ENCODE measurements at places on chromosomes 7 and 10.
A peak's percentile ranks its signal among the peaks of the same experiment; 100 is the strongest.

DNA sequence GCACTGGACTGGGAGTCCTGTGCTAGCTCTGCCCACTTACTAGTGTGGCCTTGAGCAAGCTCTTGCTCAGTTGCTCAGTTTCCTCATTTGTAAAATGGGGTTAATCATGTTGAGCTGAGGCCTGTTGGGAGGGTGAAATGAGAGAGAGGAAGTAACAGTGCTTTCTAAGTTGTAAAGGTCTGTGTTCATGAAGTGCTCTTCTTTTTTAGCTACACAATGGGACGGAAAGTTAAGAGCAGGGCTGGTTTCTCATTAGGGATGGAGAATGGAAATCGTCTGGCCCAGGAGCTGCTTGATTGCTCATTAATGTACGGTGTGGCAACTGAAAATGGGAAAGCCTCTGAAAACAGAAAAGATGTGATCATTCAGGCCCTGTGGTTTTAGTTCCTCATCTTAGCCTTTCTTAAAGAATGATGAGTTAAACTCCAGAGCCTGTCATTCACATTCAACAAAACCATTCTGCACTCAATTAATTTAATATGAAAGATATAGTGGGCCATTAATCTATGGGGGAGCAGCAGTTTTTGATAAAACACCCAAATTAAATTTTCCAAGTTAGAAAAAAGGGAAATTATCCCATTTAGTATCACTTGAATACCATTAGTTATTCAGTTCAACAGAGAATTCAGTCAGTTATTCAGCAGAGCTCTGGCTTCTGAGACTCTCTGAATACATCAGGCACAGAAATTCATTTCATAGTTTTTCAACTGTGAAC, 60.5 kb downstream of the SH2D4B start:
- DNase-seq, result no peak

GRCh38 chr10:108812296-108812695, 1111.0 kb downstream of the XPNPEP1 start:
- no peak for DNase-seq

- DNase-seq, result no peak
These were observed 34.7 kb downstream of the KCNH2 start for GRCh38 chr7:150943453-150943814.

DNA sequence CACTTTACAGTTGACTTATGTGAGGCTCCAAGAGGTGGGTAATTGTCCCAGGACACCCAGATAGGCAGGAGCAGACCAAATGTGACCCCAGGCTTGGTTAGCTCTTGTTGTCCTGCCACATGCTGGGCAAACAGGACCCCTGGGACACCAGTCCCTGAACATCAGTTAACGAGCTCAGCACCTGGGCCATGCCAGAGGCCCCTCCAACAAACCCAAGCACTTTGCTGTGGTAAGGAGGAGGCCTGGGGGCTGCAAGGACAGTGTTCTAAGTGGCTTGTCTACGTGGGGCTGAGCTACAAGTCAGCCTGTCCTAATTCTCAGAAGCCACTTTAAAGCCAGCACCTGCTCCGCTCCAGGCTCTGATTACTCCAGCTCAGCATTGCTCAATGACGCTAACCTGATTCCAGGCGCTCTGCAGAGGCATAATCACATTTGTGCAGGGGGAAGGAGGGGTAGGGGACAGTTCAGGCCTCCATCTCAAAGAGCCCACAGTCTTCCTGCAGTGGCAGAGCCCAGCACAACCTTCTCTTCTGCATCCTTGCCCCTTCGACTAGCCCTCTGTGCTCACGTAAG, 57.2 kb downstream of the DDC start:
- no peak for DNase-seq

DNA sequence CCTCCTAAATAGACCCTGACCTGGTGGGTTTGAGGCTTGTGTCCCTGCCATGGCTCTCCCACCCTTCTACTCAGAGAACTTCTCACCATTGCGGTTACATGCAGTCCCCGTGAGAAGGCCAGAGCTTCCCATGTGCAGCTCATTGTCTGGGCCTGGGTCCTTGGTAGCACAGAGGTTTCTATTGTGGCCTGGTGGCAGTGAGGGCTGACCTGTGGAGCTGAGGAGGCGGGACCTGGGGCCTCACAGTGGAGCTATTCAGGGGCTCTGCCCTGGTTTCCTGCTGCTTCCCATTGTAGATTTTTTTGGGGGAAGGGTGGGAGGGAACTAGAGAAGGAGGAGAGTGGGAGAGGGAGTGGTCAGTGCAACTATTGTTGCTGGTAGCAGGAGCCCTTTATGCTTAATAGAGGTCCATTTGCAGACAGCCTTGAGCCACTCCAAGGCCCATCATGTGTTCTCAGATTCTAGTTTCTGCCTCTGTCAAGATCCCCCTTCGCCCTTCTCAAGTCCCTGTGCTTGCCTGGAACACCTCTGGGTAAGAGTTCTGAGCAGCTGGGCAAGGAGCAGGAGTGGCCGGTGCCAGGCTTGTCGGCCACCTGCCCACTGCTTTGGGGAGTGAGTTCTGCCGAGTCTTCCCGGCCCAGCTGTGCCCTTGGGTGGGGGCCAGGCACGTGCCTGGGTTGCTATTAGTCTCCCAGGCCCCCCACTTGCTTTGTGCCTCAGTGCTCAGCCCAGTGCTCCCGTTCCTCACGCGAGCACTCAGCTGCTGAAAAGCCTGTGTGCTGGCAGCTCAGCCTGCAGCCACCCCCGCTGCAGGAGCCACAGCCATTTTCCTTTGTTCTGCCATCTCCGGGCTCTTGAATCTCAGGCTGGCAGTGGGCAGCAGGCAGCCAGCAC, 10.7 kb downstream of the TSPAN14 start:
- DNase-seq, result no peak

- peak; percentile 67 for DNase-seq
These were observed 41.9 kb upstream of the SYPL1 start for GRCh38 chr7:106153891-106154449.

DNA sequence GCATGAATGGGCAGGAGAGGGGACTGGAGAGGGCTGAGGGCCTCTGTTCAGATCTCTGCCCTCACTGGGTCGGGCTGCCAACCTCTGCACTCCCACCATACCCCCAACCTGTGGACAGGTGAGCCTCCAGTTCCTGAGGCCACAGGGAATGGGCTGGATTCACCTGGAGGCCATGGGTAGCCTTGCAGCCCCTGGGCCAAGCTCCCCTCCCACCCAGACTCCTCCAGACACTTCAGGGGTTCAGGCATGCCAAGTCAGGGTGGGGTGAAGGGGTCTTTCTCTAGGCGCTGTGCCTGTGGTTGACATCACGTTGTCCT, 80.5 kb downstream of the ZMIZ1 start:
- no peak for DNase-seq

DNA sequence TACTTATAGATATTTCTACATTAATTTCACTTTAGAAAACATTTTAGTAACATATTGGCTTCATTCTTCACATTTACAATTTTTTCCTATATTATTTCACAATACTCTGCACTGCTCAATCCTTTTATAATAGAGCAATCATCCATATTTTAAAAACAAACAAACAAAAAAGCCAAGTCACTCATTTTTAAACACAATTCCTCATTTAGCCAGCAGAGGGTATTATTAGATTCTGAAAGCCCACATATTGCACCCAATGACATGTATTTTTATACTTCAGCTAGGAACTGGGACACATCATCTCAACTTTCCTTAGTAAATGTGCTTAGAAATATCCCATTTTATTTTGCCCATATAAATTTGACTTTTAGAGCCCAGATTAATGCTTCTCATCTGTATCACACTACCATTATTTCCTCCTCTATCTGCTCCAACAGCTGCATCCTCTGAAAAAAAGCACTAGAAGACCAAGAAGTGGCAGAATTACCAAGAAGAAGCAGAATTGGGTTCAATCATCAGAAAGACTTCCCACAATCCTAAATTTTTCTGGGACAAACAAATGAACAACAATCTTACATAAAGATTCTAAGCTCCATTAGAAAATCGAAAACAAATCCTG, 29.5 kb downstream of the CTNNA3 start:
- peak; percentile 52 for DNase-seq

DNA sequence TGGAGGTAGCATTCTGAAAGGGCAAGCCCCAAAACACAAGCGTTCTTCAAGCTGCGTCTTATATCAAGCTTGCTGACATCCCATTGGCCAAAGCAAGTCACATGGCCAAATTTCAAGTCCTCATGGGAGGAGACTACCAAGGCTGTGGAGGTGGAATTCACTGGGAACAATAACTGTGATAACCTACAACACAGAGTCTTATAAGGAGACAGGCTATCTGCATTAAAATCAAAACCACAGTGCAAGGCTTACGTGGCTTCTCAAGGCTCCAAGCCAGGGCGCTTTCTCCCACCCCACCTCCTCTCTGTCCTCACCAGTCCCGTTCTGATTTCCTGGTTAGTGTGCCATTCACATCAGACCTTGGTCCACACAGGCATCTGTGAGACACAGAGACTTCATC, 39.4 kb downstream of the ADRB1 start:
- no peak for DNase-seq

DNA sequence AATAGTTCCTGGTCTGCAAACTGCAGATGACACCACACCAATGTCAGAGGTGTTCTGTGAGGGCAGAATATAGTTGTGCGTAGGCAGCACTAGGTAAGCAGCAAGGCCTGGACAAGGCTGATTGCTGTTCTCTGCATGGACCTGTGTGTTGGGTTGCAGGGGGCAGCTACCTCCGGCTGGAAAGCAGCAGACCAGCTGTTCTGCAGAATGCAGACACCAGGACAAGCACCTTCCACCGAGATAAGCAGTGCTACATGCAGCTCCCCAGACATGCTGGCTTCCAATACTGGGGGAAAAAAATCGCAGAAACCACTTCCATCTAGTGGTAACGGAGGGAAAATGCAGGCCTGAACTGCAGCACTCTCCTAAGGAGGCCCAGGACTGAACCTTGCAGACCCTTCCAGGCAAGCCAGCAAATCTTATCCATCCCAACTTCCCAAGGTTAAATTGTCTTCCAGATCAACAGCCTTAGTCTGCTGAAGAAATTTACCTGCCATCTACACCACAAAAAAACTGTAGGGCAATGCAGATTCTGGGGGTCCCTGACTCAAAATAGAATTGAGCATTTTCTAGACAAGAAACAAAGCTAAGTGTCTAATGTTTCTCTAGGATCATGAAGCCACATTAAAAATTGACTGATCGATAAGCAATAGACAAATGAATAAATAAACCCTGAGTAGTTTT, 50.5 kb upstream of the COBL start:
- peak; percentile 43 for DNase-seq

DNA sequence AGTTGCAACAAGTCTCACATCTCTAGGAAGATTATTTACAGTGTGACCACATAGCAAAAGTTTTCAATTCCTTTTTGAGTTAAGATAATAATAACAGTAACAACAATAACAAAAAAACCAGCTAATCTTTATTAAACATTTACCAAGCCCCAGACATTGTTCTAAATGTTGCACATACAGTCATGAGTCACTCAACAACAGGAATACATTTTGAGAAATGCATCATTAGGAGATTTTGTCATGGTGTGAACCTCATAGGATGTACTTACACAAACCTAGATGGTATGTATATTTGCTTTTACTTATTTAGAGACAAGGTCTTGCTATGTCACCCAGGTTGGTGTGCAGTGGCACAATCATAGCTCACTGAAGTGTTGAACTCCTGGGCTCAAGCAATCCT, 52.0 kb downstream of the SPAM1 start:
- no peak for DNase-seq

DNA sequence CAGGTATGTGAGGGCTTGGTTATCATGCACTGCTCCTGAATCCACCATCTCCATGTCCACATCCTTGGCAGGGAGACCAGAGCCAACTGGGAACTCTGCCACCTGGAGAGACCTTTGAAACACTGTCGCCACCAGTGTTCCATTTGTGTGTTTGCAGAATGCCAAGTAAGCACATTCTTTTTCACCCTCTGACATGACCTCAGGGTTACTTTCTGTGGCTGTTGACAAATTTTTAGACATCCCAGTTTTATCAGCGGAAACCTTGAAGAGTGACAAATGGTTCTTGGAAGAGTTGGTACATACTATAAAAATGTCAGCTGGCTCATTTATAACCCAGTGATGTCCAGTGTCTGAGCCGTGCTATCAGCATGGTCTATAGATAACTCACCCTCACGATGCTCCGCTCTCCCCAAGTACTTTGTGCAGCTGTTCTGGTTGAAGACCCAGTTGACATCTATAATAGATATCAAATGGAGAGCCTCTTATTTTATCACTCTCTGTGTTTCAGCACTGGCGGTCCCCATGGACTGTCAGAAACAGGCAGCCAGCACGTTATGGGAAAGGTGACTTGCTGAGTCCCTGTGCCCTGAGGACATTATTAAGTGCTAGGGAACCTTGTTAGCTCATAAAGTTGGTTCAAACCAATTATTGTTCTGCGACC, 563.1 kb upstream of the GALNT17 start:
- DNase-seq, result no peak

GRCh38 chr7:4319280-4319679, 362.8 kb upstream of the FOXK1 start:
- DNase-seq, result no peak

DNA sequence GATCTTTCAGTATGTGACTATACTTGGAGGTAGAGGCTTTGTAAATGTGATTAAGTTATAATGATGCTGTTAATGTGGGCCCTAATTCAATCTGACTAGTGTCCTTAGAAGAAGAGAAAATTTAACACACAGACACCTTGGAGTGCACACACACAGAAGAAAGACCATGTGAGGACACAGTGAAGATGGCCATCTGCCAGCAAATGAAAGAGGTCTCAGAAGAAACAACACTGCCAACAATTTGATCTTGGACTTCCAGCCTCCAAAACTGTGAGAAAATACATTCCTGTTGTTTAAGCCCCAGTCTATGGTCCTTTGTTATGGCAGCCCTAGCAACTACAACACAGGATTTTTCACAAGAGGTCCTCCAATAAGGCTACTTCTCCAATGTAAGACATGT, 120.9 kb upstream of the ABCB5 start:
- DNase-seq, result no peak
